Activated T-helper 1 cell treated with anti-CD3 and anti-CD28 coated beads, Interleukin-12 subunit alpha, Interleukin-12 subunit beta, Interleukin-2, Interleukin-4 antibody, amounts not matched to agents 30 ng/mL and 10 ng/mL and 1 ng/mL, durations not matched to agents 14 hours and 24 hours and 36 hours (primary cell): ENCODE measurements at places on chromosomes 2 and 18. TPM values are rescaled to one million over a fixed set of nuclear protein-coding genes. Genes with fewer than 3 reads are reported as not detected.

PROKR1 gene
- not detected in 2 replicates for total RNA-seq

POTEI gene
- not detected in 2 replicates for total RNA-seq

CROCC2 gene
- total RNA-seq = not detected in 2 replicates

FSHR gene
- total RNA-seq = not detected in 2 replicates

INPP5D gene
- 60.9 and 61.2 TPM in 2 replicates for total RNA-seq

DSC3 gene
- total RNA-seq = not detected in 2 replicates

DNA sequence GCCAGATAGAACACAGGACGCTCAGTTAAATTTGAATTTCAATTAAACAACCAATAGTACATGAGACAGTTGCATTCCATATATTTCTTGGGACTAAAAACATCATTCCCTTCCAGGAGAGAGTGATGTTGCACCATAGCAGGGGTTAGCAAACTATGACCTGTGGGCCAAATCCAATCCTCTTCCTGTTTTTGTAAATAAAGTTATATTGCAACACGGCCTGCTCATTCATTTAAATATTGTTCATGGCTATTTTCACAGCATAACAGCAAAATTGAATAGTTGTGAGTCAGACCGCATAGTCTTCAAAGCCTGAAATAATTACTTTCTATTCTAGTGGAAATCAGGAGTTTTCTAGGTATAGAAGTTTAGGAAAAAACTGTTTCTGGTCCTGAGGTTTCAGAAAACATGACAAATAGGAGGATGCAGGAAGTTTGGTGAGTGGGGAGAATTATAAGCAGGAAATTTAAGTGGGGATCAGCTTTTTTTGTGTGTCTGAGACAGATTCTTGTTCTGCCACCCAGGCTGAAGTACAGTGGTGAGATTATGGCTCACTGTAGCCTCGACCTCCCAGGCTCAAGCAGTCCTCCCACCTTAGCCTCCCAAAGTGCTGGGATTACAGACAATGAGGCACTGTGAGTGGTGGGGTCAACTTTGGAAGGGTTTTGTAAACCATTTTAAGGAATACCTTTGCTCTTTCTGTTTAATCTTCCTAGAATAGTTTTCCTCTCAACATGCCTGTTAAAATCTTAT lies 131.5 kb downstream of the SOCS6 start:
- no peaks in the 10 kb centered on the region for H3K27me3 ChIP-seq
- no peak for DNase-seq
- H3K27ac ChIP-seq = no peak overlapping the region
- no peaks in the 10 kb centered on the region for H3K36me3 ChIP-seq
- no peak overlapping the region for H3K4me3 ChIP-seq

- H3K4me1 ChIP-seq = peaks cover 42% of the 10 kb centered on the region
- no peak overlapping the region for H3K27ac ChIP-seq
- no peak for DNase-seq
- H3K36me3 ChIP-seq = peaks cover 25% of the 10 kb centered on the region
These were observed 10.9 kb downstream of the STARD7 start for GRCh38 chr2:96197546-96198255.

- no peaks in the 10 kb centered on the region for H3K36me3 ChIP-seq
- no peaks in the 10 kb centered on the region for H3K4me1 ChIP-seq
- H3K27ac ChIP-seq = no peak overlapping the region
- no peak for DNase-seq
These were observed 23.7 kb upstream of the DSG1 start for GRCh38 chr18:31294199-31294747.

DNA sequence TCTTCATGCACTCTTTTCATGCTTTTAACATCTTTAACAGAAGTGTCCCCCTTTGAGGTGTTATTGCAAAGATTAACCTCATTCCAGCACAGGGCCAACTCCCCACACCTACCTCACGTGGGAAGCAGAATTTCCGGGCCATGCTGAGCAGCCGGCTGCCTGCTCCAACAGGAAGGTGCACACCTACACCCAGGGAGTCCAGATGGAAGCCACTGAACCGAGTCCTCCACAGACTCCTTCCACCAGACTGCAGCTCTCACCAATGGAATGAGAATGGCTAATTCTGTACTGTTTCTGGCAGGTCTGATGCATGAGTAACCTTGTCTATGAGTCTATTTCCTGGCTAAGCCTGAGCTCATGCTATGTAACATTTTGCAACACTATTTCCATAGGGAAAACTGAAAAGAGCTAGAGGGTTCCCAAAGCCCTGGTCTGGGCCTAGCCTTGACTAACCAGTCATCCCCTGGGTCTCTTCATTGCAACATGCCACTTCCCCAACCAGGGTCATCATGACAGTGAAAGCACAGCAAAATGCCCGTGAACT lies 11.0 kb downstream of the ERFE start:
- H3K4me3 ChIP-seq = no peak overlapping the region
- H3K27ac ChIP-seq = no peak overlapping the region
- H3K36me3 ChIP-seq = peaks cover 27% of the 10 kb centered on the region
- DNase-seq = no peak
- H3K27me3 ChIP-seq = peaks cover 6% of the 10 kb centered on the region

DNA sequence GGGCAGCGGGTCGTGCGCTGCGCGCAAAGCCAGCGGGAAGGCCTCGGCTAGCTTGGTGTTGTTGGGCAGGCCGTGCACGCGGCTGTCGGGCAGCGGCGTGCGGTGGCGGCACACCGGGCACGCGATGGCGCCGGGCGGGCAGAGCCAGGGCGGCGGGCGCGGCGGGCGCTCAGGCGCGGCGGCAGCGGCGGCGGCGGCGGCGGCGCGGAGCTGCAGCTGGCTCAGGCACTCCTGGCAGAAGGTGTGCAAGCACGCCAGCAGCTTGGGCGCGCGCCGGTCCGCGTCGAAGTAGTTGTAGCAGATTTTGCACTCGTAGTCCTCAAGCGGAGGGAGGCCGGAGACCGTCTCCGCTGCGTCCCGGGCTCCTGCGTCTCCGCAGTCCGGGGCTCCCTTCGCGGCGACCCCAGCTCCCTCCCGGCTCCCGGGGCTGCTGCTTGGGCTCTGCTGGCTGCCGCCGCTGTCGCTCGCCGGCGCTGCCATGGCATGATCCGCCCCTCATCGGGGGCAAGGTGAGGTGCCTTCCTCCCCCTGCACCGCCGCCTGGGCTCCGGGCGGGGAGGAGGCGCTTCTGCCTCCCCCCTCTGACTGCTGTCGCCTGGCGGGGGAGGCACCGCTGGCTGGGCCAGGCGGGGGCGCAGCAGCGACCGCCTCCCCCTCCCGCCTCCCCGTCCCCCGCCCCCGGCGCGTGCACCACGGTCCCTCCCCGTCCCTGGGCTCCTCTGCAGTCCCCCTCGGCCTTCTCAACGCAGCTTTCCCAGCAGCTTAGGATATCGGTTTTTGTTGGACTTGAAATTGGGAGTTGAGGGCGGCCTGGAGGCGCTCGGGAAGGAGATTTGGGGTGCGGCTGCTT lies 21.0 kb upstream of the PAX3 start:
- H3K36me3 ChIP-seq = no peaks in the 10 kb centered on the region
- peaks cover 17% of the 10 kb centered on the region for H3K4me1 ChIP-seq
- peaks cover 44% of the 10 kb centered on the region for H3K27me3 ChIP-seq
- DNase-seq = no peak
- no peak overlapping the region for H3K27ac ChIP-seq

DNA sequence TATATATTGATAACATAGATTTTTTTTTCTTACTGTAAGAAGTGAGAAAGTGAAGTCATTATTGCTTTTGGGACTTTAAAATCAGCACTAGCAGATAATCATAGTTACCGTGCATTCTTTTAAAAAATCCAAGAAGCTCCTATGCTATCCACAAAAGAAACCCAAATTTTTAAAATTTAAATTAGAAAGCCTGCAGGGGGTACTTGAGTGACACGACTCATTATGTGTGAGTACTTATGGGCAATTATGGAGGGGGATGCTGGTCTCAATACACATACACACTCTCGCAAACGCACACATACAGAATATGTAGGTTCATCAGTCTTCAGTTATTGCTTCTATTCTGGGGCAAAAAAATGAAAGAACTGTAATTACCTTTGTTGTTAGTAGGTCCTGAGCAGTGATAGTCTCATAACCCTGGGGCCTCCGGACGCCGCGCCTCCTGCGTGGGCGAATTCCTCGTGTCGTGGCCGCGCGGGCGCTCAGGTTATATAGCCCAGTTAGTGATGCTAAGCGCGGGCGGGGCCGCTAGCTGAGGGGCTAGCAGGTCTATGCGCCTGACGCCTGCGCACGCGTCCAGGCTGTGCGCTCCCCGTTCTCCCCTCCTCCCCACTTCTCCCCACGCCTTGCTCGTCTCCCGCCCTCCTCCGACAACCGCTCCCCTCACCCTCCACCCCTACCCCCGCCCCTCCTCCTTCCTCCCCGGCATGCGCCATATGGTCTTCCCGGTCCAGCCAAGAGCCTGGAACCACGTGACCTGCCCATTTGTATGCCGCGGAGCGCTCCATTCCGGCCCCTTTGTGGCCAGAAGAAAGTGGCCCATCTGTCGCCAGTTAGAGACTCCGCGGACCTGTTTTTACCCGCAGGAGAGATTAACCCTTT lies at the start of gene NEUROD1:
Gene NEUROD1, minus strand, starts transcription at position 463 of the 882 bp plus-strand sequence. CDS start 1,657 bp downstream, outside the sequence.
- H3K27me3 ChIP-seq = peaks cover 81% of the 10 kb centered on the region
- H3K36me3 ChIP-seq = peaks cover 9% of the 10 kb centered on the region
- peak within 1 kb of the TSS; percentile 85 for H3K27ac ChIP-seq
- H3K4me1 ChIP-seq = peaks cover 40% of the 10 kb centered on the region
- peak within 1 kb of the TSS; percentile 25 for H3K4me3 ChIP-seq

- no peak for DNase-seq
- peaks cover 8% of the 10 kb centered on the region for H3K36me3 ChIP-seq
- no peaks in the 10 kb centered on the region for H3K27me3 ChIP-seq
- H3K4me1 ChIP-seq = peaks cover 5% of the 10 kb centered on the region
- no peak overlapping the region for H3K27ac ChIP-seq
- no peak overlapping the region for H3K4me3 ChIP-seq
These were observed 65.9 kb downstream of the AP1S3 start for GRCh38 chr2:223771475-223771874.

DNA sequence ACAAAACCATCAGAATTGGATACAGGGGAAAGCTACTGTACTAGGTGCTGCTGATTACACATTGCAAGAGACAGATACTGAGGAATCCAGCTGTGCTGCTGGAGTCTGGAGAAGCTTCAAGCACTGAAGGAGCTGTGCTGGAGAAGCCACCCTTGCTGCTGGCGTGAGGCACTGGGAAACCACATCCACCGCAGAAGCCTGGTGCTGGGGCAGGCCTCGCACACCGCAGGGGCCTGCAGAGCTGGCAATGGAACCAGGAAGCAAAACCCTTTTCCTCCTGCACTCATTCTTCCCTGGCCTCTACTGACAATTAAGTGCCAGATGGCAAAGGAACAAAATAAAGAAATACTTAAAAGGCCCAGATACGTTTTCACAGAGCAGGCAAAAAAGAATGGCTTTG lies 94.4 kb upstream of the MSH6 start:
- peaks cover 3% of the 10 kb centered on the region for H3K27me3 ChIP-seq
- H3K4me3 ChIP-seq = no peak overlapping the region
- H3K36me3 ChIP-seq = no peaks in the 10 kb centered on the region
- no peak for DNase-seq
- no peak overlapping the region for H3K27ac ChIP-seq

GRCh38 chr2:112996635-112997034 lies 8.6 kb upstream of the IL36A start:
- DNase-seq = peak; percentile 81
- peak overlapping the region; percentile 82 for H3K27ac ChIP-seq
- H3K4me3 ChIP-seq = peak overlapping the region; percentile 48

GRCh38 chr2:226561962-226562361 lies 237.7 kb downstream of the IRS1 start:
- no peak overlapping the region for H3K27ac ChIP-seq
- DNase-seq = no peak
- peaks cover 9% of the 10 kb centered on the region for H3K27me3 ChIP-seq
- no peak overlapping the region for H3K4me3 ChIP-seq
- H3K4me1 ChIP-seq = no peaks in the 10 kb centered on the region
- H3K36me3 ChIP-seq = no peaks in the 10 kb centered on the region

- DNase-seq = no peak
- H3K4me3 ChIP-seq = no peak overlapping the region
- peaks cover 11% of the 10 kb centered on the region for H3K27me3 ChIP-seq
- peak overlapping the region; percentile 94 for H3K27ac ChIP-seq
- H3K36me3 ChIP-seq = no peaks in the 10 kb centered on the region
These were observed 44.5 kb downstream of the MYL12B start for GRCh38 chr18:3306391-3306790.

DNA sequence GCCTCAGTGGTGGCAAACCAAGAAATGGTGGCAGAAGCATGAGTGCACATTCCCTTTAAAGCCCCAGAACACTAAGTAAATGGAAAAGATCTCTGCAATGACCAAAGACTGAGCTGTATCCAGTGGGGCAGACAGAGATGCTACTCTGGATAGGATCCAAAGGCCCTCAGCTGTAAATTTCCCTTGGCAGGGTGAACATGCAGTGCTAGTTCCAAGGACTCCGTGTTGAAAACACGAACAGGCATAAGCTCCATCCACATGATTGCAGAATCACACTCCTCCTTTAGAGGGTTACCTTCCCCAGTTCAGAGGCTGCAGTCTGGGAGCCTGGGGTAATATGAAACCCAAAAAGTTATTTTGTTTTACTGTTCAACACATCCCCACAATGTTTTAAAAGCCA lies 98.6 kb upstream of the KLF7 start:
- no peak for DNase-seq
- no peak overlapping the region for H3K27ac ChIP-seq

DNA sequence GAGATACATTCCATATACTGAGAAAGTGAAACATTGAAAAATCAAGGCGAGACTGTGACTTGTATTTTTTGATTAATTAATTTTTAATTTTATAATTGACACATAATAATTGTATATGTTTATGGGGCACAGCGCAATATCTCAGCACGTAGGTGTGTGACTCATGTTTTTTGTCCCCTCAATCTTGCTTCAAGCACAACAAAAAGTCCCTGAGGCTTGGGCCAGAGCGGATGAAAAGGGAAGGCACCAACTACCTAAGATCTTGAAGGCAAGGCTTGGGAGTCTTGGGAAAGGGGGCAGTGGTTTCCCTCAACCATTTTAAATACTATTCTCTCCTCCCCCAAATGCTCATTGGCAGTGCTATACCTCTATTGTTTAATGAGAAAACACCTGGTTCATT lies 9.9 kb downstream of the SGPP2 start:
- no peak for DNase-seq
- peaks cover 21% of the 10 kb centered on the region for H3K36me3 ChIP-seq
- H3K27ac ChIP-seq = no peak overlapping the region
- H3K4me3 ChIP-seq = no peak overlapping the region
- no peaks in the 10 kb centered on the region for H3K27me3 ChIP-seq
- H3K4me1 ChIP-seq = peaks cover 19% of the 10 kb centered on the region

GRCh38 chr2:241957276-241957675 lies 87.7 kb downstream of the RTP5 start:
- no peak overlapping the region for H3K4me3 ChIP-seq
- no peaks in the 10 kb centered on the region for H3K36me3 ChIP-seq
- no peak for DNase-seq
- no peak overlapping the region for H3K27ac ChIP-seq
- H3K4me1 ChIP-seq = no peaks in the 10 kb centered on the region
- H3K27me3 ChIP-seq = no peaks in the 10 kb centered on the region
